Naive thymus-derived CD4-positive, alpha-beta T cell (primary cell): ENCODE measurements at places on chromosomes 6 and 20. TPM values are rescaled to one million over a fixed set of nuclear protein-coding genes. Genes with fewer than 3 reads are reported as not detected.

DNA sequence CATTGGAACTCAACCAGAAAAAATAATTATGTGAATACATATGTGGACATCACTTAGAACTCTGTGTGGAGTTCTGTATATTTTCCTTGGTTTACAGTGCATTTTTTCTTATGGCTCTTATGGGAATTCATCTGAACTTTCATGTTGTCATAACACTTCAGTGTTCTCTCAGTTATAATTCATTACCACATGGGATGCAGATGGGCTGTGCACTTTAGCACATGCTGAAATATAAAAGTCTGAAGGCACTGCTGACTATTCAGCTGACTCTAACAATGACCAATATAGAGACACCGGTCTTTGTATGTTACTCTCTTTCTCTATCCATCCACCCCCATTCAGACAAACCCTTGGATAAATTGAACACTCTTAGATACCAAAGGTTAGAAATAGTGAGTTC lies 29.3 kb downstream of the GRIK2 start:
- DNase-seq = no peak

Gene SERINC3
- 75.7 and 78.9 TPM in 2 replicates for total RNA-seq

Gene KCNK16
- not detected in 2 replicates for total RNA-seq

DNA sequence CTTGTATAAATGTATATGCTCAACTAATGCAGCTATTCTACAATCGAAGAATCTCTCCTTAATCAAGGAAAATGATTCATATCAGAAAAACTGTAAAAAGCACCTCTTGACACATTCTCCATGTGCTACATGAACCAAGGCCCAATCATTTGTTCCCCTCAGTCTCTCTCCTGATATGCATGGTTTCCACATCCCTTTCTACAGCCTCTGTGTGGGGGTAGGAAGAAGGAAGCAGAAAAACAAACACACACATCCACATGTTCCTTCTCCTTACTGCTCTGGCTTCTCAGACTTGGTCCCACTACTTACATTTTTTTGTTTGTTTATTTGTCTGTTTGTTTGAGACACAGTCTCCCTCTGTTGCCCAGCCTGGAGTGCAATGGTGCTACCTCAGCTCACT lies 510.5 kb downstream of the PRKN start:
- DNase-seq = no peak

Gene CCDC170
- total RNA-seq = 0.56 TPM

DNA sequence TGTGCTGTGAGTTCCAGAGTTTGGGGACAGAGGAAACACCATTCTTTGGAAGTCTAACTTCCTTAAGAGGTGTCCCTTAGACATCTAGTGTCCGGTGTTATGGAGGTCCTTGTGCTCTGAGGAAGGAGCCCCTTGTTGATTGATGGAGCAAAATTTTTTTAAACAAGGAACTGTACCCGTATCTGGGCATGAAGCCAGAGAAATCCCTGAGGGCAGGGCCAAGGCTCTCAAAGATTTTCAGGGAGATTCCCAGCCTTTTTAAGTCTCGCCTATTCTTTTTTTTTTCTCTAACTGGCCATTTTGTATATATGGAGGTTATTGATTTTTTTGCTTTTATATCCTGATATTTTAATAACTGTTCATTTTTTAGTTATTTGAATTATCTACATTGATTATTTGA lies 45.9 kb downstream of the TRIM38 start:
- no peak for DNase-seq

Gene DNAAF9
- total RNA-seq = 2.2 and 2.4 TPM in 2 replicates

- DNase-seq = no peak
These were observed 109.0 kb downstream of the RIN2 start for GRCh38 chr20:19867074-19867473.

DNA sequence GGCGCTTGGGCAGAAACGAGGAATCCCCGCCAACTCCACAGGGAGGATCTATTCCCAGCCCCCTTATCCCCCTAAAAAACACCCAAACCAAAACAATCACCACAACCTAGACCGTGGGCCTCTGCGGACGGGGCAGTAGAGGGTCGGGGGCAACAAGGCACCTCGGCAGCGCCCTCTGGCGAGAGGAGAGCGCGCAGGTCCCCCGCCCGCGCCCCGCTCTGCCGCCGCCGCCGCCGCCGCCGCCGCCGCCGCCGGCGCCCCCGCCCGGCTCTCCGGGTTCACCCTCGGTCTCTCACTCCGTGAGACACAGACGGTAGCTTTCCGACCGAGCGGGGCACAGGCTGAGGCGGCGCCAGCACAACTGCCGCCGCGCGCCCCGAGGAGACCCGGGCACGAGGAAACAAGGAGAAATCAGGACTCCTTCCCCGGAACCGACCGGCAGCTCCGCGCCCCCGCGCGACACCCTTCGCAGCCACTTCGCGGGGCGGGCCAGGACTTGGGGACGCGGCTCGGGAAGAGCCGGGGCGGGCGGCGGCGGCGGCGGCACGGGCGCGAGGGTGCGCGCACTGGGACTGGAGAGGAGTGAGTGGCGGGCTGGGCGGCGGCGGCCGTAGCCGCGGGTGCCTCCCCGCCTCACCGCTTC lies at the start of gene SLC35F1:
Gene SLC35F1, plus strand, starts transcription at position 307 of the 643 bp plus-strand sequence.
- peak; percentile 2 for DNase-seq

DNA sequence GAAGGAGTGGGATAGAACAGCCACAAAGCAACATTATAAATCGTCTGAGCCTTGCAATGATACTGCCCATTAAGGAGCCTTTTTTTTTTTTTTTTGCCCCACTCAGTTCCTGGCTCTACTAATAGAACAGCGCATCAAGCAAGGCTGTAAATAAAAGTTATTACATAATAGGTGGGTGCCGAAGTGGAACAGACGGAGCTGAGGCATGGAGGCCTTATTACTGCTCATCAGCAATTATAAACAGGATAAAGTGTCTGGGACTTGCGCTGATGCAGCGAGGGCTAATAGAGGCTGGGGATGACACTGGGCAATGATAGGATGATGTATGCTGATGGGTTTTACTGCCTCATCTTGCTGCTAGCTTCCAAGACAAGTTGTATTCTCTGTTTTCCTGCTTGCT lies 272.1 kb downstream of the ZFAND3 start:
- no peak for DNase-seq

Gene MTFR2
- 0.92 TPM for total RNA-seq

- peak; percentile 35 for DNase-seq
These were observed at the start of gene SNAP25 for GRCh38 chr20:10218536-10219451. TSS of gene SNAP25 (plus strand) at chr20:10218830. CDS start at chr20:10275492, 56,662 bp downstream.

DNA sequence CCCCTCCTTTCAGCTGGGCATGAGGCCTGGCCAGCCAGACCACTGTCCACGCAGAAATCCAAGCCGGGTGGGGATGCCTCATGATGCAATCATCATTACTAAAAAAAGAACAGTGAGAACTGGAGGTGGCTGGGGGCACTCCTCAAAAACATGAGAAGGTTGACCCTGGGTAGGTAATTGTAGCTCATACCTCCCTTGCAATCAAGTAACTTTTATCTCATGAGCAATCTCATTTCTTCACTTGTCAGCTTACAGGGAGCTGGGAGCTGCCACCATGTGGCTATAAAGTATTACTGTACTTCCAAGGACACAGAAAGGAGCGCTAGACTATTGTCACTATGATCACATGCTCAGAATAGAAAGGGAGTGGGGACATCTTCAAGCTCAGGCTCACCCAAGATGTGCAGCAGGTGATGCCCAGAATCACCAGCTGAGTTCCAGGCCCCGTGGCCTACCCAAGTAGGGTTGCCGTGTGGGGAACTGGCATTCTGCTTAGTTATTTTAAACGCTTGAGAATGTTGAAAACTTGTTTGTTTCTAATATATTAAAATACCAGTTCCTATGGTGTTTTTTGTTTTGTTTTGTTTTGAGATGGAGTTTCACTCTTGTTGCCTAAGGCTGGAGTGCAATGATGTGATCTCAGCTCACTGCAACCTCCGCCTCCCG lies 3.0 kb upstream of the CDH26 start:
- DNase-seq = no peak

DNA sequence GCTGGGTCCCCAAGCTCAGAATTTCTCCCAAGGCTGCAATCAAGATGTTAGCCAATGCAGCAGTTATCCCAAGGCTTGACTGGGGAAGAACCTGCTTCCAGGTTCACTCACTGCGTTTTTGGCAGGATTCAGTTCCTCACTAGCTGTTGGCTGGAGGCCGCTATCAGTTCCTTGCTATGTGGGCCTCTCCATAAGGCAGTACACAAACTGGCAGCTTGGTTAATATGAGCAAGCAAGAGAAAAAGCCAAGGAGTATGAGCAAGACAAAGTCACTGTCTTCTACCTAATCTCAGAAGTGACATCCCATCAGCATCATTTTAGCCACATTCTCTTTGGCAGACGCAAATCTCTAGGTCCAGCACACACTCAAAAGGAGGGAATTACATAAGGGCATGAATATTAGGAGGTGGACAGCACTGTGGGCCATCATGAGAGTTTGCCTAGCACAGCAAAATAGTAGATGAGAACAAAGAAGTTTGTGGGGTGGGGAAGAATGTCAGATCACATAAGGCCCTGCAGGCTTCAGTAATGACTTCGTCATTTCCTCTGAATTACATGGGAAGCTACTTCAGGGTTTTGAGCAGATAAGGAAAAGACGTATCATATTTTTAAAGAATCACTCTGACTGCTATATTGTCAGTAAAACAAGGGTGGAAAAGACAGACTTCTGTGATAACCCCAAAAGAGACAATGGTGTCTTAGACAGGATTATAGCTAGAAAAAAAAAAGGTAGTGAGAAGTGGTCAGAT lies 25.5 kb downstream of the LMBRD1 start:
- DNase-seq = no peak

GRCh38 chr6:22132656-22133055 lies 164.2 kb downstream of the PRL start:
- DNase-seq = no peak

DNA sequence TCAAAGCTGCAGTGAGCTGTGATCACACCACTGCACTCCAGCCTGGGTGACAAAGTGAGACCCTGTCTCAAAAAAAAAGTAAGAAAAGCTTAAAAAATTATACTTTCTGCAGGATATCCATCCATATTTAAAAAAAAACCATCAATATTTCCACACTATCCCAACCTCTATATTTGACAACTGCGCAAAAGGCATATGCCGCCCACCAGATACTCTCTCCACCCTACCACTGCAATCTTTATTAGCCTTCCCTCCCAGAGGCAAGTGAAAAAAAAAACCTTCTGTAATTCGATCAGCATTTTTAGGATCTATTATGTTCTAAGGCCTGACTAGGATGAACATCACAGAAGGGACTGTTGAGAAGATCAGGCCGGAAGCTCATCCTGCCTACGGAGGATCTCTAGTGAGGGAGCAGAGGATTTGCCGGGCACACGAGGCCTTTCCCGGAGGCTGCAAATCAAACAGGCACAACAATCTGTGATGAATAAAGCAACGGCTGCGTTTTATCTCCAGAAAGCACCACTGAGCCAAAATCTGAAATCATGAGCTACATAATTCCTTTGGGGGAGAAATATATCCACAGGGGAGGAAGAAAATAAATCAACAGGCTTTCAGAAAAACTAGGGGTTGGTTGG lies 65.9 kb downstream of the GFOD1 start:
- DNase-seq = no peak

Gene SLC22A2
- total RNA-seq = not detected

DNA sequence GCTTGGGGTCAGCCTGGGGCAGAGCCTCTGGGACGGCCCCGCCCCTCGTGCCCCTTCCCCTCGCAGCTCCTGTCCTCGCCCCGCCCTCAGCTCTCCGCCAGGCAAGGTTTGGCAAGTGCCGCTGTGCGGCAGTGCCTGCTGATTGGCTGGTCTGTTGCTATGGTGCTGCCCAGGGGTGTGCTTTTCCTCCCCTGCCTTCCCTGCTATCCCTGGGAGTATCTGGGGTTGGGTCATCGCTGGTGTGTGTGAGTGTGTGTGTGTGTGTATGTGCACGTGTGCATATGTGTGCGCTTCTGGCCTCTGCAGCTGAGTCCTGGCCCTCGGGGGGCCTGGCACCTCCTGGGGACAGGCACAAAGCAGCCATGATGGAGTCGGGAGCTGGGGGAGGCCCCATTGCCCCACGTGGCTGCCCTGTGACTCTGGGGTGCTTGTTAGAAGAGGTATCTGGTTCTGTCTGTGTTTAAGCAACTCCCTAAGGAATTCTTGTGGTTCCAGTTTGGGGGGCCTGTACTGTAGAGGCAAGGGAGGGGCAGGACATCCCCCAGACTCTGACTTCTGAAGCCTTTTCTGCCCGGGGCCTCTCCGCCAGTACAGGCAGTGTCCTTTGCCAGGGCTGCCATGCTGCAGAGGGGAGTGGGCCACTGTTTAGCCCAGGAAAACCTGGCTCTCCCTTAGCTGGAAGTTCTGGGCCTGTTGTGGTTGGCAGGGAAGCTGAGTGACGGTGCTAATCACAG lies 6.9 kb downstream of the RTEL1 start:
- DNase-seq = no peak

Gene FAM209A
- 3.4 TPM for total RNA-seq

DNA sequence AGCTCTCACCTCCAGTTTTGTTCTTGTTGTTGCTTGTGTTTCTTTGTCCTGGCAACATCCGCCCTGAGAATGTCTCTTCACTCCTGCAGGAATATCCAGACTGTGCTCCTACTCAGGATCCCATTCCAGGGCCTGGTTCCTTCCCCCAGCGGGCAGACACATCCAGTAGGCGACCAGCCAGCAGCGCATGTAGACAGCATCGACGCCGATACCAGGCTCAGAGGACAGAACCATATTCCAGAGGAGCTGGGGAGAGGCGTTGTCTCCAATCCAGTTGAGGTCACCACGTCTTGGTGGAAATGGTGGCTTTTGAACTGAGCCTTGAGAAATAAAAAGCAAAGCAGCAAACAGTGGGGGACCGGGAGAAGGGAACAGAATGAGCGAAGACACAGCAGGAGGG lies 114.6 kb upstream of the THBS2 start:
- no peak for DNase-seq

- no peak for DNase-seq
These were observed 24.1 kb downstream of the BFSP1 start for GRCh38 chr20:17507032-17507431.

Gene TDRD6
- 0.03 TPM for total RNA-seq

Gene CLVS2
- not detected in 2 replicates for total RNA-seq

- DNase-seq = no peak
These were observed 52.0 kb downstream of the ZBTB2 start for GRCh38 chr6:151339369-151339768.

Gene MACROD2
- total RNA-seq = not detected

Gene ARMH2
- total RNA-seq = 9.4 TPM

Gene DCDC2
- 0.24 TPM for total RNA-seq

DNA sequence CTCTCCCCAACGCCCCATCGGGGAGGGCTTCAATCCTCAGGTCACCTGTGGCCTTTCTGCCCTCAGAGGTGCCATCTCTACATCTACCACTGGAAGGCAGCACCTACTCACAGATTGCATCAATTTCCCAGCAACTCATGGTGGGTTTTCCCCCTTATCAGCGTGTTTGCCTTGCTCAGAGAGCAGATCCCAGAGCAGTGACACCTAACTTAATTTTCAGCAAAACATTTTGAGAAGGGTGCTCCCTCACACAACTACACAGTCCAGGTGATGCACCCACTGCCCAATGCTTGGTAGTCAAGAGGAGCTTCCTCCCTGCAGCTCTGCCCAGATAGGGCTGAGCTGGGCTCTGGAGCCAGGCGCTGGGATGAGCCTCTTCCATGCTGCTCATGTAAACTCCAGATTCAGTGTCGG lies 48.2 kb downstream of the PLG start:
- no peak for DNase-seq

Gene SIRPD
- 0.35 TPM for total RNA-seq

GRCh38 chr20:22862671-22863230 lies 172.4 kb upstream of the SSTR4 start:
- no peak for DNase-seq

Gene NOX3
- not detected for total RNA-seq
